ENCODE measurements at places on chromosomes 12 and 14.

GRCh38 chr12:127594351-127594970, 672.5 kb upstream of the TMEM132C start:
- DNase-seq = no peak

DNA sequence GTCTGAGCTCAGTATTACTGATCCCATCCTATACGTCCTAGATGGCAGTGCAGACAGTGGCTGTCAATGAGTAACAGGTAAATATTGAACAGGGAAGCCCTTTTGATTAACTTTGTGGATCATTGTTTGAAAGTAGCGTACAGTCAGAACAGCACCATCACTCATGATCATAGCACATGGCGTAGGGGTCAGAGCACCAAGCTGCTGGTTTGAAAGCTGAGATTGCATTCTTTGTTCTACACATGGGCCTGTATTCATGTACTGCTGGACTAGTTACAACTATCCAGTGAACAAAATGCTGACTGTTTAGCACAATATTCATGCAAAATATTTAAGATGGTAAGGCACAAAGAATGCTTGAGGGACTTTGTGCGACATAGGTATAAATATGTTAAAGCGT, 131.8 kb downstream of the NPAS3 start:
- DNase-seq = no peak

GRCh38 chr12:84653482-84653881, 259.1 kb downstream of the SLC6A15 start:
- DNase-seq = no peak

DNA sequence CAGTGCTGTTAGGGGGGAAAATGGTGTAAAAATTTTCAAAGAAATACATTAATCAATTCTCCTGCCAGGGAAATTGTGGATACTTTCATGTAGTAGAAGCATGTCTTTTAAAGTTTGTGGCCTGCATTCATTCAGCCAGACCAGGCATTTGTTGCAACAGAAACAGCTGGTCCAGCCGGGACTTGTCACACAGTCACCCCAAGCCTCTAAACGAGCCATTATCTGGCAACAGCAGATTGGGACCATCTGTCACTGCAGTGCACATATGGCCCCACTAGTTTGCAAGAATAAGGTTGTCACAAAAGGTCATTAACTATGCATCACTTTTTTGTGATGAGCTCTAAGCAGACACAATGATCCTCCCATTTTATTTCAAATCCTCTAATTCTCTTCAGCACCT, 193.9 kb downstream of the PHLDA1 start:
- no peak for DNase-seq

GRCh38 chr12:105736498-105736897, 402.3 kb downstream of the NUAK1 start:
- no peak for DNase-seq

DNA sequence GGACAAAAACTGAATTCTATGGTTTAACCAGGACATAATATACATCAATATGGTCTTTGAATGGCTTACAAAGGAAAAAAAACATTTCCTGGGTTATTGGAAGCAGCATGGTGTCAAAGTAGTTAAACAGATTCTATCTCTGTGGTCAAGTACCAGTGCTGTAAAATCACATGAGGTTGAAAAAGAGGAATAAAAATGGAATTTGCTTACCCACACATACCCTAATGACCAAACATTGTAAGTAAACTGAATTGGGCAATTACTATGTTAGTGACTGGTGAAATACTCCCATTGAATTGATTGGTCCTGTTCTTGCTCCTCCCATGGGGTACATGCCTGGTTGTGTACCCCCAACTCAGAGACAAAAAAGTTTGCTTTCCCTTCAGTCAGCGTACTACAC, 19.6 kb downstream of the IFNG start:
- no peak for DNase-seq

DNA sequence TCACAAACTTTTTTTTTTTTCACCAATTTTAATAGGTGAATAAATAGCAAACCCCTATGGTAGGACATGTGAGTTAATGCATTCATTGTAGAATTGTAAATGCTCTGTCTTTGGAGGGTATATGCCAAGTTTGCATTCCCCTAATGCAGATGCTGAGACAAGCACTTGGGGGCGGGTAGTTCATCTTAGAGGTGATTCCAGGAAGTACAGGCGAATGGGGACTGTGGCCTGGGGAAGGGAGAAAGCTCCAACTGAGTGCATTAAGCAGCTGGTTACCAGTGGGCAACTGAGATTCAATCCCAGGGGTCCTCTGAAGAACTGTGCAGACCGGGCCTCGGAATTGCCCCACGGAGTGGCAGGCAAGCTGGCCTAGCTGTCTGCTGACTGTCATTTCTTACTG, 107.6 kb downstream of the ZNF664 start:
- DNase-seq = no peak
